ENCODE measurements at places on chromosomes 7 and 10. TPM values are rescaled to one million over a fixed set of nuclear protein-coding genes. Genes with fewer than 3 reads are reported as not detected.

Gene RAMP3
- total RNA-seq, result not detected

- peaks cover 30% of the 10 kb centered on the region for H3K4me1 ChIP-seq
- no peaks in the 10 kb centered on the region for H3K27me3 ChIP-seq
- H3K27ac ChIP-seq, result no peak overlapping the region
- peak; percentile 53 for DNase-seq
- H3K36me3 ChIP-seq, result no peaks in the 10 kb centered on the region
- no peak overlapping the region for H3K4me3 ChIP-seq
Measured at GRCh38 chr7:132406039-132406438, 170.2 kb downstream of the PLXNA4 start.

DNA sequence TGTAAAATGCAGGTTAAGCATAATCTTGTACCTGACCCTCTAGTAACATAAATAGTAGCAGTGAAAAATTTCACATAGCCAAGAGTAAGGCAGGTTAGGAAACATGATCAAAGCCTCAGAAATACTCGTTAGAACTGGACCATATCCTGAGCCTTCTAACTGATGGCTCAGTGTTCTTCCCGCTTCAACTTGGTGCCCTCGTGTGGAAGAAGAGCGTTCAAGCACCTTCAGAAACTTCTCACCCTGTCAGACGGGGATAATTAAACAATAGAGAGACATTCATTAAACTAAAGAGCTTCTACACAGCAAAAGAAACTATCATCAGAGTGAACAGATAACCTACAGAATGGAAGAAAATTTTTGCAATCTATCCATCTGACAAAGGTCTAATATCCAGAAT lies 124.5 kb downstream of the MYOF start:
- no peaks in the 10 kb centered on the region for H3K27me3 ChIP-seq
- no peak overlapping the region for H3K4me3 ChIP-seq
- H3K36me3 ChIP-seq, result peaks cover 52% of the 10 kb centered on the region
- no peak overlapping the region for H3K27ac ChIP-seq
- H3K4me1 ChIP-seq, result no peaks in the 10 kb centered on the region
- peak; percentile 51 for DNase-seq

DNA sequence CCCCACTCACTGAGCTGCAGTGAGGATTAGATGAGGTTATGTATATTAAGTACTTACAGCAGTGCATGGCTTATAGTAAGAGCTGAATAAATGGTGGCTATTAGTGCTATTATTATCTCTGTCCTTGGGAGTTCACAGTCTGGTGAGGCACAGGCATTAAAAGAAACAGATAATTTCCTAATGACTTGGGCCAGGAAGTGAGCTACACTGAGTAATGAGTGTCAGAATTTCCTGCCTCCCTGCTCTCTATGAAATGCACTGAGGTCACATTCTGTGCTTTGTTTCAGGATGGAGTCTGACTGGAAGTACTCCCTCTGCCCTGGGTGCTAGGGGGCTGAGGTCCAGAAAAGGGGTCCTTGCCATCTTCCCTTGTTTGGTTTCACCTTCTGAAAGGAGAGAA lies 48.7 kb upstream of the LOXL4 start:
- peaks cover 16% of the 10 kb centered on the region for H3K4me1 ChIP-seq
- H3K27ac ChIP-seq, result no peak overlapping the region
- H3K27me3 ChIP-seq, result peaks cover 10% of the 10 kb centered on the region

GRCh38 chr7:71323726-71324125 lies 191.8 kb downstream of the GALNT17 start:
- no peak for DNase-seq
- H3K4me1 ChIP-seq, result no peaks in the 10 kb centered on the region
- H3K36me3 ChIP-seq, result no peaks in the 10 kb centered on the region
- H3K27me3 ChIP-seq, result no peaks in the 10 kb centered on the region

DNA sequence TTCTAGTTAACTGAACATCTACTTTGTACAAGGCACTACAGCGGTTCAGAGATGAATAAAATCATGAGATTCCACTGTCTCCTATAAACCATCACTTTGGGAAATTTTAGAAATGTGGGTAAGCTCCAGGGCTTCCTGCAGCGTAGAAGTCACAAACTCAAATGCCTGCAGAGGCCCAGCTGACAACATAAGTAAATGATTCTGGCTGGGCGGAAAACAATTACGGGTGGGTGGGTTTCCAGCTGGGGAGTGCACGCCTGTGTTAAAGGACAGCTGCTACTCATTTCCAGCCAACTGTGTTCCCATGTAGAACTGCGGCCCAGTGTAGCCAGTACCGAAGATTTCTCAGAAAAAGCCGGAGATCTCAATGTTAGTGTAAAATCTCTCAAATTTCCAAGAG lies 69.5 kb upstream of the ATRNL1 start:
- no peaks in the 10 kb centered on the region for H3K27me3 ChIP-seq
- H3K4me3 ChIP-seq, result no peak overlapping the region
- no peak overlapping the region for H3K27ac ChIP-seq
- H3K36me3 ChIP-seq, result no peaks in the 10 kb centered on the region

Gene MYO1G
- total RNA-seq, result 0.11 TPM

Gene RFC2
- 40.0 TPM for total RNA-seq

DNA sequence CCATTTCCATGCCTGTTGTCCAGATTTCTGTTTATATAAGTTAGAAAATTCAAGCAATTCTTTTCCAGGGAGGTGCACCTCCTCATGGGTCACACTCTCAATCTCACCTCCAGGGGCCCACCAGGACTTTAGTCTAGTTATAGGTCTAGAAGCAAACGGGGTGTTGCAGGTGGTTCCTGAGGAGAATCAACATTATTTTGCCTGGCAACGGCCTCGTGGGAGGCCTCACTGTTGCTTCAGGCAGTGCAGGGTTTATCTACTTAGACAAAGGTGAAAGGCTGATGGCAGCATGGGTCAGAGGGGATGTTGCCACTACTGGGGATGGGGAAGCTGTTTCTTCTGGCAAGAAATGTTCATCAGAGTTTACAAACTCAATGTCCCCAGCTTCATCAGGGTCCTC lies 56.7 kb upstream of the LRRC18 start:
- H3K4me3 ChIP-seq, result no peak overlapping the region
- DNase-seq, result no peak
- H3K36me3 ChIP-seq, result no peaks in the 10 kb centered on the region
- H3K27ac ChIP-seq, result no peak overlapping the region
- no peaks in the 10 kb centered on the region for H3K27me3 ChIP-seq
- H3K4me1 ChIP-seq, result no peaks in the 10 kb centered on the region

Gene RELN
- 0.15 TPM for total RNA-seq

- H3K36me3 ChIP-seq, result no peaks in the 10 kb centered on the region
- no peaks in the 10 kb centered on the region for H3K27me3 ChIP-seq
- H3K4me1 ChIP-seq, result no peaks in the 10 kb centered on the region
- DNase-seq, result no peak
- H3K4me3 ChIP-seq, result no peak overlapping the region
- no peak overlapping the region for H3K27ac ChIP-seq
Measured at GRCh38 chr7:11951909-11952308, 119.9 kb upstream of the THSD7A start.

DNA sequence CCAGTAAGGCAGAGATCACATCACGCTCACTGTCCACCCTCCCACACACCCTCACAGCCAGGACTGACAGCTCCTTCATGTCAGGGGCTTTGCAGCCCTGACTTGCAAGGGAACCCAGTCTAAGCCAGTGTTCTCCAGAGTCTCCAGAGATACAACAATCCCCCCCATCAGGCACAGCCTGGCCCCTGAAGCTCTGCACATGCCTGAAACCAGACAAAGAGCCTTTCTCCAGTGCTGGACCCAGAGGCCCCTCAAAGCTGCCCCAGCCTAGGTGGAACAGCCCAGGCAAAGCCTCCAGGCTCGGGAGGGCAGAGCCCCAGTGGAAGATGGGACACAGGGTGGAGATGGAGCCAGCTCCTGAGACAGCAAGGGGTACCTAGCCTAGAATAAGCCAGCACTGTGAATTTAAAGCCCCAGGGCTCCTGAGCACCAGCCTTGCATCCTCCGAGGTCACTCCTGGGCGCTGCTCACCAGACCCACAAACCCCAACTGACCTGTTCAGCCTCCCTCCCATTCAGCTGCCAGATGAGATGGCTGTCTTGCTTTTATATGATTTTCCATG lies 50.2 kb downstream of the GRID1 start:
- no peaks in the 10 kb centered on the region for H3K27me3 ChIP-seq
- no peak overlapping the region for H3K27ac ChIP-seq
- no peak for DNase-seq
- H3K4me1 ChIP-seq, result no peaks in the 10 kb centered on the region
- H3K4me3 ChIP-seq, result no peak overlapping the region
- H3K36me3 ChIP-seq, result no peaks in the 10 kb centered on the region

- no peak overlapping the region for H3K27ac ChIP-seq
- no peak for DNase-seq
- no peaks in the 10 kb centered on the region for H3K4me1 ChIP-seq
- H3K27me3 ChIP-seq, result no peaks in the 10 kb centered on the region
Measured at GRCh38 chr10:24341371-24341770, 132.4 kb downstream of the KIAA1217 start.
